ENCODE measurements at places on chromosomes 12 and 14. TPM values are rescaled to one million over a fixed set of nuclear protein-coding genes. Genes with fewer than 3 reads are reported as not detected.

CREBL2 gene
- total RNA-seq, result 22.2 TPM

PALS1 gene
- 20.5 TPM for total RNA-seq

ATL1 gene
- 1.1 TPM for total RNA-seq

KRT85 gene
- not detected for total RNA-seq

TBX3 gene
- total RNA-seq, result 3.6 TPM

WDHD1 gene
- total RNA-seq, result 10.4 TPM

TRHDE gene
- not detected for total RNA-seq

DDN gene
- total RNA-seq, result 0.43 TPM

C3AR1 gene
- total RNA-seq, result not detected

Measured in tracheal epithelial cell (primary cell).